ENCODE measurements at places on chromosomes 7 and 10. TPM values are rescaled to one million over a fixed set of nuclear protein-coding genes. Genes with fewer than 3 reads are reported as not detected.

- no peaks in the 10 kb centered on the region for H3K4me1 ChIP-seq
- no peaks in the 10 kb centered on the region for H3K36me3 ChIP-seq
- no peak overlapping the region for H3K27ac ChIP-seq
- no peaks in the 10 kb centered on the region for H3K27me3 ChIP-seq
- DNase-seq: no peak
Measured at GRCh38 chr10:75883081-75884072, 452.0 kb downstream of the LRMDA start.

DNA sequence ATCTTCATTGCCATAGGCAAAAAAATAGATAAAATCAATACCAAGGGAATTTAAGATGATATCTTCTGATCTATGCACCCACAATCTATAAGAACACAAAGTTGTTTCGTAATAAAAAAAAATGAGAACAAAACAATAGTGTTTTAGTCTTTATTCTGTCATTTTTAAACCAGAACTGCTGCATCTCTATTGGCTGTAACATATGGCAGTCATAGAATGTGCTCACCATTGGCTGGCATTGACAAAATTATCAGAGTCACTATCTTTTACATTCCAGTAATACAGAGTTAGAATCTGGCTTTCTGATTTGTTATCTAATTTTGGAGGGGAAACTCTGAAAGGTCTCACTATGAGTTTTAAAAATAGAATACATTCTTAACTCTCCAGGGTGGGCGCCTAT lies 138.6 kb upstream of the CCDC6 start:
- no peaks in the 10 kb centered on the region for H3K27me3 ChIP-seq
- peaks cover 7% of the 10 kb centered on the region for H3K36me3 ChIP-seq
- H3K4me1 ChIP-seq: no peaks in the 10 kb centered on the region

GRCh38 chr7:121376979-121377378 lies 19.1 kb downstream of the FAM3C start:
- no peaks in the 10 kb centered on the region for H3K4me1 ChIP-seq
- H3K36me3 ChIP-seq: peaks cover 2% of the 10 kb centered on the region
- no peak for DNase-seq
- H3K27ac ChIP-seq: no peak overlapping the region

DNA sequence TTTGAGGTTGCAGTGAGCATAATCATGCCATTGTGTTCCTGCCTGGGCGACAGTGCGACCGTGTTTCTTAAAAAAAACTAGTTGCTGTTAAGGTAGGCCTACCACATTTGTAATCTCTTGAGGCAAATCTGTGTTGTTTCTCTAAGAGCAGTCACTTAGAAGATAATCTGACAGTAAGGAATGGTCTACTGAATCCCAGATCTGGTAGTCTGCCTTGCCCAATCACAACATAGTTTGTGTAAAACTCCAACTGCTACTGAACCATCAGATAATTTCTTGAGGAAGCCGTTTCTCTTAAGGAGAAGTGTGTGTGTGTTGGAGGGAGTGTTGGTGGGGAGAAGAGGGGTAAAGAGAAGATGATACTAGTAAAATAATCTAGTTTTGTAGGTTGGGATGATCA lies 5.0 kb downstream of the NRF1 start:
- no peaks in the 10 kb centered on the region for H3K27me3 ChIP-seq
- no peak overlapping the region for H3K4me3 ChIP-seq
- H3K27ac ChIP-seq: no peak overlapping the region
- no peaks in the 10 kb centered on the region for H3K36me3 ChIP-seq

GRCh38 chr7:107233174-107233573 lies 64.4 kb downstream of the HBP1 start:
- no peaks in the 10 kb centered on the region for H3K36me3 ChIP-seq
- H3K27ac ChIP-seq: no peak overlapping the region
- no peaks in the 10 kb centered on the region for H3K27me3 ChIP-seq
- H3K4me1 ChIP-seq: no peaks in the 10 kb centered on the region

DNA sequence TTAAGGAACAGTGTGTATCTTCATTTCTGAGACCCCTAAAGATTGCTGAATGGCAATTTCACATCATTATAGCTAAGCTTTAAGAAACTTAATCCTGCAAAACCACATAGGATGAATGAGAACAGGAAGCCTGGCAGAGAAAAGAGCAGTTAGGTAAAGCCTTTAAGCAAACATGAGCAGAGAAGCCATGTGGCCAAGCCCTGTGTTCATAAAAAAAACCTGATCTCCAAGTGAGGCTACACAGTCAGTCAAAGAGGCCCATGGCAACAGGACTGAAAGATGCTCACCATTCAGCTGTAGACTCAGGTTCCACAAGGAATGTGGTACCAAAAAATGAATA lies 9.3 kb downstream of the LIPA start:
- H3K27ac ChIP-seq: no peak overlapping the region
- peaks cover 6% of the 10 kb centered on the region for H3K4me1 ChIP-seq
- H3K4me3 ChIP-seq: no peak overlapping the region

- no peaks in the 10 kb centered on the region for H3K4me1 ChIP-seq
- H3K27me3 ChIP-seq: no peaks in the 10 kb centered on the region
- no peak for DNase-seq
- no peaks in the 10 kb centered on the region for H3K36me3 ChIP-seq
Measured at GRCh38 chr7:24214670-24215069, 69.3 kb upstream of the NPY start.

GRCh38 chr10:78224602-78225001 lies 190.9 kb downstream of the RPS24 start:
- no peak overlapping the region for H3K27ac ChIP-seq
- no peaks in the 10 kb centered on the region for H3K4me1 ChIP-seq
- H3K36me3 ChIP-seq: no peaks in the 10 kb centered on the region
- H3K4me3 ChIP-seq: no peak overlapping the region

DNA sequence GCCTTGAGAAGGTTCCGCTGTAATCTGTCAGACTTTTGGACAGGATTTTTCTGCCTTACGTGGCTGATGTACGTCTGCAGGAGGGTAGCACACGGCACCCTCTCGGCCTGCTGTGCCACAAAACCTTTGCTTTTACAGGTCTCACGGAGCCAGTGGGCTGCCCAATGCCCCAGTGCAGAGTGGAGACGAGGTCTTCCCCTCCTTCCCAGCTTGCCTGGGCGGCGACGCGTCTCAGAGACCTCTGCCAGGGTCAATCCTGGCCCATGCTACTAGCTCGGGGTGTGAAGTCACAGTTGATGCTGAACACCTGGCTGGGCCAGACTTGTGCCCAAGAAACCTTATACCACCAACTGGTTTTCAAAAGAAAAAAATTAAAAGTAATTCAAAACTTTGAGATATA lies 526.4 kb downstream of the DNAJB6 start:
- no peaks in the 10 kb centered on the region for H3K4me1 ChIP-seq
- no peaks in the 10 kb centered on the region for H3K27me3 ChIP-seq
- H3K4me3 ChIP-seq: no peak overlapping the region
- no peak overlapping the region for H3K27ac ChIP-seq
- H3K36me3 ChIP-seq: no peaks in the 10 kb centered on the region

- no peak for DNase-seq
- H3K27ac ChIP-seq: no peak overlapping the region
- H3K4me1 ChIP-seq: no peaks in the 10 kb centered on the region
- no peaks in the 10 kb centered on the region for H3K27me3 ChIP-seq
- no peak overlapping the region for H3K4me3 ChIP-seq
Measured at GRCh38 chr10:20443094-20443493, 454.0 kb downstream of the NEBL start.

DNA sequence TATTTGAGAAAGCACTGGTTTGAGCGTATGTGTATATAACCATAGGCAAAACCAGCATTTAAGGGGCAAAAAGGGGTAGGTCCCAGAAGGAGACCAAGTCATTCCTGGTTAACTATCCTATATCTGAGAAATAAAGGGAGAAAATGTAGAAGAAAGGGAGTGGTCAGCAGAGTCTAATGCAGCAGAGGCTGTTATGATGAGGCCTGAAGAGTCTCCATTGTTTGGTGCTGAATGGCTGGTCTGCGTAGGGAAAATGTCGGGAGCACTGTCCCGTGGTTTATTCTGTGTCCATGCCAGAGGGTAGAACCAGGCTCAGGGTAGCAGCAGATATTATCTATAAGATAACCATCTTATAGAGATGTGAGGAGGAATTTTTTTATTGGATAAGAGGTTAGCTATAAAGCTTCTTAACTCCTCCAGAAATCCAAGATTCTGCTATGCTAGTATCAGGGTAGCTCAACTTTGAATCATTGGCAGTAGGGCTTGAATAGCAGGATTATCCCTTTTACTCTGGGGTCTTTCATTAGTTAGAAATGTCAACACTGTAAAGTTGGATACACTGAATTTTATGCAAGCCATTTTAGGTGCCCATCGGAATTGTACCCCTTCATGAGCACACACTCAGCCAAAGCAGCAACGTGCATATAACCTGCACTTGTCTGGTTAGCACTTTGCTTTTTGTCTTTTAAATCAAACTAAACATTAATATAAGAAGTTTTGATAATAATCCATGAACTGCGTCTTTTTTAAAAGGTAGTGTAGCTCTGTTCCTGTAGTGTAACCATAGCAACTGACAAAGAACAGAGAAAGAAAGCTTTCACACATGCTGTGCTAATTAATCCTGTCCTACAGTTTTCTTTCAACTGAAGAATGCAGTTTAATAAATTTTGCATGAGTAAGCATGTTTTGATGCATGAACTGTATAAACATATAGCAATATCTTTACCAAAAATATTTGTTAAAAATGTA lies 312.0 kb upstream of the FZD1 start:
- H3K4me1 ChIP-seq: no peaks in the 10 kb centered on the region
- no peak for DNase-seq
- no peaks in the 10 kb centered on the region for H3K27me3 ChIP-seq
- H3K4me3 ChIP-seq: no peak overlapping the region
- H3K36me3 ChIP-seq: no peaks in the 10 kb centered on the region
- no peak overlapping the region for H3K27ac ChIP-seq

GRCh38 chr7:41027428-41028115 lies 675.3 kb downstream of the INHBA start:
- H3K4me1 ChIP-seq: no peaks in the 10 kb centered on the region
- no peak for DNase-seq
- no peaks in the 10 kb centered on the region for H3K27me3 ChIP-seq

- peak; percentile 74 for DNase-seq
- peaks cover 5% of the 10 kb centered on the region for H3K4me1 ChIP-seq
- H3K27me3 ChIP-seq: no peaks in the 10 kb centered on the region
- no peaks in the 10 kb centered on the region for H3K36me3 ChIP-seq
Measured at GRCh38 chr10:6279540-6280267, 77.0 kb downstream of the PFKFB3 start.

OR2A12 gene
- not detected for total RNA-seq

NPFFR1 gene
- 0.09 TPM for total RNA-seq

CAMK2G gene
- total RNA-seq: 29.1 TPM

GRM3 gene
- not detected for total RNA-seq
